ENCODE measurements at places on chromosomes 4 and X. TPM values are rescaled to one million over a fixed set of nuclear protein-coding genes. Genes with fewer than 3 reads are reported as not detected.

- no peak overlapping the region for H3K27ac ChIP-seq
- no peaks in the 10 kb centered on the region for H3K27me3 ChIP-seq
- H3K4me1 ChIP-seq: peaks cover 23% of the 10 kb centered on the region
Observed at GRCh38 chr4:68736813-68737212, 66.4 kb upstream of the UGT2B15 start.

DNA sequence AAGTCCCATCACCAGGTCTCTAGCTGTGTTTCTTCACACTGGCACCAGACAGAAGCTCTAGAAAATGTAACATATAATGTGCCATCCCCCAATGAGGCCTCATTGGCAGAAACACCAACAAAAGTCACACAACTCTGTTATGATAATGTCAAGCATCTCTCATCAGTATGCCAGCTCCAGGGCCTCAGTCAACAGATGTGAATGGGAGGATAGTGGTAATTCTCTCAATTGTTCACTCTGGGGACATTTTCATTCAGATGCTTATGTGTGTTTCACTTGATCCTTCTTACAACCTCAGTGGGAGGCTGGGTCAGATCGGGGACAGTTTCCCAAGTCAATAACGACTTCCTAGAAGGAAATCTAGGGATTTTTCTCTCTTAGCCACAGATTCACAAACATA lies 57.5 kb upstream of the SCOC start:
- no peak overlapping the region for H3K27ac ChIP-seq
- H3K4me3 ChIP-seq: no peak overlapping the region
- DNase-seq: no peak
- no peaks in the 10 kb centered on the region for H3K27me3 ChIP-seq
- no peaks in the 10 kb centered on the region for H3K36me3 ChIP-seq
- H3K4me1 ChIP-seq: no peaks in the 10 kb centered on the region

- no peak for DNase-seq
- H3K27me3 ChIP-seq: no peaks in the 10 kb centered on the region
- H3K27ac ChIP-seq: no peak overlapping the region
- H3K36me3 ChIP-seq: no peaks in the 10 kb centered on the region
- H3K4me1 ChIP-seq: peaks cover 44% of the 10 kb centered on the region
Observed at GRCh38 chr4:158793021-158793420, 24.2 kb downstream of the FNIP2 start.

- no peak for DNase-seq
- H3K4me3 ChIP-seq: no peak overlapping the region
- no peaks in the 10 kb centered on the region for H3K27me3 ChIP-seq
Observed at GRCh38 chrX:1162119-1162916, 50.1 kb downstream of the CRLF2 start.

- peaks cover 5% of the 10 kb centered on the region for H3K27me3 ChIP-seq
- no peak overlapping the region for H3K4me3 ChIP-seq
- peak; percentile 30 for DNase-seq
Observed at GRCh38 chr4:1405636-1406393, 427 bp downstream of the NKX1-1 start.

DNA sequence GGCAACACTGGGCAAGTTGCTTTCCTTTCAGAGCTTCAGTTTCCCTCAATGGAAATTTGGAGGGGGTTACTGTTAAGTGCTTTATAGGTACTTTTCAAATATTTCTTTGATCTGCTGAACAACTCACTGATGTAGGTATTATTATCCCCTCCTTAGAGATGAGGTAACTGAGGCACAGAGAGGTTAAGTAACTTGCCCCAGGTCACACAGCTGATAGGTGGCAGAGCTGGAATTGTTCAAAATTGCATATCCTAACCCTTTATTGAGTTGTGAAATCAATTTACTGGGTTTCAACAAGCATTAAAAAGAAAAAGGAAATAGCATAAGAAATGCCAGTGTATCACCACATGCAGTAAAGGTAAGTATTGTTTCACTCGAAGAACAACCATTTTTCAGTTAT lies 6.6 kb downstream of the PPP1R3F start:
- H3K27ac ChIP-seq: no peak overlapping the region
- H3K4me1 ChIP-seq: peaks cover 10% of the 10 kb centered on the region
- H3K36me3 ChIP-seq: no peaks in the 10 kb centered on the region
- no peaks in the 10 kb centered on the region for H3K27me3 ChIP-seq
- no peak for DNase-seq
- H3K4me3 ChIP-seq: no peak overlapping the region

- no peaks in the 10 kb centered on the region for H3K27me3 ChIP-seq
- H3K27ac ChIP-seq: no peak overlapping the region
- H3K36me3 ChIP-seq: no peaks in the 10 kb centered on the region
Observed at GRCh38 chr4:28799696-28800095, 1920.5 kb upstream of the PCDH7 start.

DNA sequence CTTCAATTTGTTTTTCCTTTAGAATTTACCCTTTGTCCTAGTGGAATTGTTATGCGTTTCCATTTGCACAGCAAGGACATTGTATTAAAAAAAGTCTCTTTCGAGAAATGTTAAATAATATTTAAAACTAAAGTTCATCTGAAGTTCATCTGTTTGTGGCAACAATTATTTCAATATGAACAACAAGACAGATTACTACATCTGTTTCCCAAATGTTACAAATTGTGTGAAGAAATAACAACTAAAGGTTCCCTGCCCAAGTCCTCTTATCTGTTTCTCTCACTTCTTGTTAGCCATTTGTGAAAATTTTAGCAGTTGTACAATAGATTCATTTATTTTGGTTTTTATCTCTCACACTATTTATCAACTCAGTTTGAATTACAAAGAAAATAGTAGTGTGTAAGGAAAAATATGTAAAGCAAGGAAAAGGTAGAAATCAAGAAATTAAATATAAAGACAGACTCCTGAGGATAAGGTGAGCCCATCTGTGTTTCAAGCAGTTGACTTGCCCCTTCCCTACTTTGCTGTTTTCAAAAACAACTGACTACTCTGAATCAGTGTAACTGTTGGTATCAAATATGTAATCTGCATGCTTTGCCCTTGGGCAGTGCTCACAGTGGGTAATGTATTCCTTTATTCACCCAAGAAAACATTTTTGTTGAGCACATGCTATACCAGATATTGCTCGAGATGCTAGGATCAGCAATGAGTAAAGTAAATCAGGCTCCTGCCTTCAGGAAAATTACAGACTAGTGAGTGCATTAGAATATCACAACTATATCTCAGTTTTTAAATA lies 118.9 kb upstream of the PCDH7 start:
- no peaks in the 10 kb centered on the region for H3K4me1 ChIP-seq
- no peaks in the 10 kb centered on the region for H3K27me3 ChIP-seq
- no peak overlapping the region for H3K27ac ChIP-seq
- no peaks in the 10 kb centered on the region for H3K36me3 ChIP-seq
- no peak for DNase-seq
- H3K4me3 ChIP-seq: no peak overlapping the region

DNA sequence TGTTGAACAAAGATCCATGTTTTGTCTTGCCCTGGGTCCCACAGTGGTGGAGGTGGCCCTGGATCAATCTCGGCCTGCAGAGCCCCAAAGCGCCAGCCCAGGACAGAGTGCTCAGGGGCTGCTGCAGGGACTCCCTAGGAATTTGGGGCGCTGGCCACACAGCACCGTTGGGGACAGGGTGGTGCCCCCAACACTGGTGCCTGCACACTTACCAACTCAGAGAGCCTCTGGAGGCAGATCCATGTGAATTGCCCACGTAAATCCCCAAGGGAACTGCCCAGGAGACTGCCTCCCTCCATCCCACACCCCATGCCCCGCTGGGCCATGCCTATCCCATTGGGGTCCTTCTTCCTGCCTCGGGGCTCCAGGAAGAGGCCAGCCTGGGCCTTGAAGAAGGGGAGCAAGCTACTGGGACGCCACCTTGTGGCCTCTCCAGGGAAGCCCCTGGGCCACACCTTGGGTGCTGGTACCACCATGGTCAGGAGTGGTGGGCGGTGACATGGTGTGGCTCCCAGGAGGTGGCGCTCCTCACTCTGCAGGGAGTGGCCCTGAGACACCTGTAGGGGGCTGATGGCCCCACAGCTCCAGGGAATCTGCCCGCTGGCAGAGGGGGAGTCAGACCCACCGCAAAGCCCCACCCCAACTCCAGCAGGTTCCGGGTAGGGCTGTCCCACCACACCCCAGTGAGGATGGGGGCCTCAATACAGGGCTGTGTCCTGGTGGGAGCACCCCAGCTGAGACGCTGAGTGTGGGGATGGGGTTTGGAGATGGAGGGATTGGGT lies 22.8 kb downstream of the CFAP99 start:
- H3K4me1 ChIP-seq: no peaks in the 10 kb centered on the region
- H3K4me3 ChIP-seq: no peak overlapping the region
- no peak overlapping the region for H3K27ac ChIP-seq
- peak; percentile 66 for DNase-seq
- H3K36me3 ChIP-seq: no peaks in the 10 kb centered on the region
- no peaks in the 10 kb centered on the region for H3K27me3 ChIP-seq

DNA sequence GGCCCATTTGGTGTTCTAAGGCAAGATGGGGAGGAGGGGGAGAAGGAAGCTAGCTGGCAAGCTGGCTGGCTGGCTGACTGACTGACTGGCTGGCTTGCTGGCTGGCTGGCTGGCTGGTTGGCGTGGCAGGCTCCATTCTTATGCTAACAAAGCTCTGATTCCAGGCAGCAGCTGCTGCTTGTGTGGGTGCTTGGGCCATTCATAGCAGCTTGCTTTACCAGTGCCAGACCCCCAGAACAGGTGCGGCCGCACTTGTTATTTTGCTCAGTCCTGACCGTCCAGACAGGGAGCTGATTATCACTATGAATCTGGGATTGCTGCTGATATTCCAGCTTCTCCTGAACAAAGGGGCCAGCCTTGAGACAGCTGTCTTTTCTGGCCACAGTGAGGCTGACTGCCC lies 131.2 kb upstream of the PAK3 start:
- no peaks in the 10 kb centered on the region for H3K27me3 ChIP-seq
- no peaks in the 10 kb centered on the region for H3K4me1 ChIP-seq
- no peak overlapping the region for H3K4me3 ChIP-seq
- no peaks in the 10 kb centered on the region for H3K36me3 ChIP-seq
- no peak overlapping the region for H3K27ac ChIP-seq

Gene AR
- 11.9 TPM for polyA plus RNA-seq

Gene TREX2
- 0.13 TPM for polyA plus RNA-seq

Gene TDO2
- 1,057 TPM for polyA plus RNA-seq

Gene ETDB
- not detected for polyA plus RNA-seq

Gene TMPRSS11A
- 0.01 TPM for polyA plus RNA-seq

Gene AMTN
- not detected for polyA plus RNA-seq
